ENCODE measurements at places on chromosomes 5 and 9.

- no peak for DNase-seq
Observed at GRCh38 chr5:115639377-115639776, 13.5 kb upstream of the TMED7 start.

- no peak for DNase-seq
Observed at GRCh38 chr5:168446983-168447619, 39.2 kb upstream of the RARS1 start.

- no peak for DNase-seq
Observed at GRCh38 chr5:58019614-58020013, 440.3 kb downstream of the PLK2 start.

GRCh38 chr9:757246-757881 lies 84.1 kb upstream of the DMRT1 start:
- peak; percentile 46 for DNase-seq

DNA sequence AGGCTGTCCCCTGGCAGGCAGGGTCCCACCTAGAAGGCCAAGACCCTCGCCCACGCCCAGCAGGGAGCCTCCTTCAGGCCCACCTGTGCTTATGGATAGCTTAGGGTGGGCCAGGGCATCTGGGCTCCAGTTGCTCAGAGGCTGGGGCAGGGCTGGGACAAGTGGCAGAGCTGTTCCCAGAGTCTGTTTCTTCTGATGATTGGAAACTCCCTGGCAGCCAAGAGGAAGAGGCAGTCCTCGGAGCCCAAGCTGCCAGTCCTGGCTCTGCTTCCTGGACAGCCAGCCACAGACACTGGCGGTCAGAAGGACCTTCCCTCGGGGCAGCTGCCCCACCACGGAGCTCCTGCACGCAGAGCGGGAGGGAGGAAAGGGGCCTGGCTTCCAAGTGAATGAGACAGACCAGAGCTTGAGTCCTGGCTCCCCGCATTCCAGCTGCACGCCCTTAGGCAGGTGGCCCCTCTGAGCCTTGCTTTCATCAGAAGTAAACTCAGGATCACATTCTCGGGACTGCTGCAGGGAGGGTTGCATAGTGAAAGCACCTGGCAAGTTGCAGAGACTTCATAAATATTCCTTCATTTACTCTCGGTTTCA lies 37.9 kb upstream of the GABRP start:
- DNase-seq = no peak

DNA sequence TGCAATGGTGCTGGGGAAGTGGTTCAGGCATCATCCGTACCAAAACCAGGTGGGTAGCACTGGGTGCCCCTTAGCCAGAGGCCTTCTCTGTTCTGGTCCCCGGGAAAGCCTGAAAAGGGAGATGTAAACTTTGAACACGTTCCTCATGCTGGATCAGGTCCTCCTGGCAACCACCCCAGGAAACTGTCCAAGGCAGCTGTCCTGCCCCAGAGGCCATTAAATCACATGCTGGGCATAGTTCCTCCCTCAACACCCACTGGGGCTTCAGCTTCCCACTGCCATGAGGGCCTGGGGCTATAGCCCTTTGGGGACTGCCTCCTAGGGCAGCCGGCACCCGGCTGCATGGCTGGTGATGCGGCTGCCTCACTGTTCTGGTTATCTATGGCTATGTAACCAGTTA lies 228.9 kb upstream of the MVB12B start:
- DNase-seq = no peak

DNA sequence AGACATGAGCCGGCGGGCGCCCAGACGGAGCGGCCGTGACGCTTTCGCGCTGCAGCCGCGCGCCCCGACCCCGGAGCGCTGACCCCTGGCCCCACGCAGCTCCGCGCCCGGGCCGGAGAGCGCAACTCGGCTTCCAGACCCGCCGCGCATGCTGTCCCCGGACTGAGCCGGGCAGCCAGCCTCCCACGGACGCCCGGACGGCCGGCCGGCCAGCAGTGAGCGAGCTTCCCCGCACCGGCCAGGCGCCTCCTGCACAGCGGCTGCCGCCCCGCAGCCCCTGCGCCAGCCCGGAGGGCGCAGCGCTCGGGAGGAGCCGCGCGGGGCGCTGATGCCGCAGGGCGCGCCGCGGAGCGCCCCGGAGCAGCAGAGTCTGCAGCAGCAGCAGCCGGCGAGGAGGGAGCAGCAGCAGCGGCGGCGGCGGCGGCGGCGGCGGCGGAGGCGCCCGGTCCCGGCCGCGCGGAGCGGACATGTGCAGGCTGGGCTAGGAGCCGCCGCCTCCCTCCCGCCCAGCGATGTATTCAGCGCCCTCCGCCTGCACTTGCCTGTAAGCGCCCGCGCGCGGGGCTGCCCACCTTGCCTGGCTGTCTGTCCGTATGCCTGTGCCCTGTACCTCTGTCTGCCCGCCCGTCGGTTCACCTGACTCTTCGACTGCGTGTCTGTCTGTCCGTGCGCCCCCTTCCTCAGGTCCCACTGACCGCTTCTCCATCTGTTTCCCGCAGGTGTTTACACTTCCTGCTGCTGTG lies 412 bp downstream of the FGF18 start:
- no peak for DNase-seq

GRCh38 chr9:135492886-135493669 lies 7.4 kb upstream of the MRPS2 start:
- no peak for DNase-seq

DNA sequence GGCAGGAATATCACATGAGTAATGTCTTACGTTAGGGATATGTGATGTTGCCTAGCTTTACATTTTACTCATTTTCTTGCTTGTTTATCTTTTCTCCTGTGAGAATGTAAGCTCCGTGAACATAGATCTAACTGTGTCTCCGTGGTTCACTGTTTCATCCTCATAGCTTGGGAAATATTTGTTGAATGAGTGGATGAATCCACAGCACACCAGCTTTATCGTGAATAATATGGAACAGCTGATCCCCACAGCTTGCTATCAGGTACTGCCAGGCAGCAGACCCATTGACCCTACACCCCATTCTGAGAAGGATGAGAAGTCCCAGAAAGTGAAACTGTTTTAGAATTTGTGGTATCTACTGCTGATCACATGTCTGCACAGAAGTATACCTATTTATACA lies 106.8 kb upstream of the FBN2 start:
- DNase-seq = no peak

DNA sequence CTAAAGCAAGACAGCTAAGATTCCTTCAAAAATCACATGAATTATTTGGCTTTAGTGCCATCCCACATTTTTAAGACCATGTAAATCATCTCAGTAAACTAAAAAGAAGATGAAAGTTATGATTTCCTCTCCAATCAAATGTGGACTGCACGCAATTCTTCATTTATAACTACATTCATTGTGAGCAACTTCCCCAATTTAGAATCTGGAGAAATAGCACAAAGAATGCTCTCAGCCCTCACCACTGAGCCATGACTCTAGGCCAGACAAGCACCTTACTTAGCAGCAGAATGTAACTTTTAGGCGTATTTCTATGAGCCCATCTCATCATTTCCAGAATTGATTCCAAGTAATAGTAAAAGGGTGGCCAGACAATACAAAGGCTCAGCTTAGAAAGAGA lies 616.6 kb downstream of the TLE1 start:
- no peak for DNase-seq

GRCh38 chr9:84349671-84350070 lies 9.1 kb upstream of the SLC28A3 start:
- DNase-seq = no peak

- DNase-seq = no peak
Observed at GRCh38 chr9:132003319-132003704, 76.4 kb downstream of the MED27 start.

DNA sequence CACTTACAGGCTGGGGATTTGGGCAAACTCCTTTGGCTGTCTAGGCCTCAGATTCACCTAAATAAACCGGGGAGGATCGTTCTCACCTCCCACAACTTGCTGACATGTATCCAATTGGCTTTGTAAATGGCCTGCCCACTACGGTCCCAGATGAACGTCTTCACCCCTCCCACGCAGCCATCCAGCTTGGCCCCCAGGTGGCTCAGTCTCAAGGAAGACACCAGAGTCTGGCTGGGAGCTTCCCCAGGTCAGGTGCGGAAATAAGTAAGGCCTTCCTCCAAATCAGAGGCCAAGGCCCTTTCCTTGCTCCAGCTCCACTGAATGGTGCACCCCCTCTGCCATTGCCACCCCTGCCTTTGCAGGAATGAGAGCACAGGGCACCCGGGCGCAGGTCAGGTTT lies 11.4 kb downstream of the CIZ1 start:
- no peak for DNase-seq

- DNase-seq = no peak
Observed at GRCh38 chr9:113781896-113782295, 94.2 kb upstream of the ZNF618 start.

DNA sequence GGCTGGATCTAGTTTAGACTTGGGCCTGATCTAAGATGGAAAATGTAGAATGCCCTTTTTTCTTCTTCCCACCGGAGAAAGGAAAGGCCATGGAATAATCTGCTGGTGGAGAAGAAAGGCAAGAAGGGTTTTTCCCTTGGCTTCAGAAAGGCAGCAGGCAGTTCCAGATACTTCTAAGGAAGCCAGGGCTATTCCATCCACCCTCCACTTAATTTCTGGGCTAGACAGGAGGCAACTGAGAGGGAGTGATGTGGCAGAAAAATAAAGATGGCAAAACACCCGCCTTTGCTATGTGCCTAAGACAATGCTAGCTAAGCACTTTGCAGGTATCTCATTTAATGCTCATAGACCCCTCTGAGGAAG lies 9.9 kb downstream of the MYOZ3 start:
- DNase-seq = no peak

DNA sequence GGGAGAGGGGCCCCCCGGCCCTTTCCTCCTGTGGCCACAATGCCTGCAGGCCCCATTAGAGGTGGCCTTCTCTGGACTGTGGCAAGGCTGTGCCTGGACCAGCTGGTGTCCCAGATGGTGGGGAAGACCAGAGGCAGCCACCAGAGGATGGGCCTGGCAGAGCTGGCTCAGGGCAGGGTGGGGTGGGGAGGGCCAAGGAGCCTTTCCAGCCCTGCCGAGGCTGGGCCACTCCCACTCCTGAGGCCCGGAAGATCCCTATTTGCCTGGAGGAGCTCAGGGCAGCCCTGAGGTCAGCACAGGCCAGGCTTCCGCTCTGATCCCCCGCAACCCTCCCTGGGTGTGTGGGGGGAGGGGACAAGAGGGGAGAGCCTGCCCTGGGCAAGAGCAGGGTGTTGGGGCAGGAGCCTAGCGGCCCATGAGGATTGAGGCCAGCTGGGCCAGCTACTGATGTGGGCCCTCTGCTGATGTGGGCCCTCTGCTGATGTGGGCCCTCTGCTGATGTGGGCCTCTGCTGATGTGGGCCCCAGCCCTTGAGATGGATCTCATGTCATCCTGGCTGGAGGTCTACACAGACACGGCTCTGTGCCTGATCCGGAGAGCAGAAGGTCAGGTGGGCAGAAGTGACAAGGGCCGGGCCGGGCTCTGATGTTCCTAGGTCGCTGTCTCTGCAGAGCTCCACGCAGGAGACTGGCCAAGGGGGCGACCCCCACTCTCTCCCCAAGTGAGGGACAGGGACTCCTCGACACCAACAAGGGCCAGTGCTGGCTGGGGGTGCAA lies 6.0 kb downstream of the MRPS2 start:
- DNase-seq = no peak

DNA sequence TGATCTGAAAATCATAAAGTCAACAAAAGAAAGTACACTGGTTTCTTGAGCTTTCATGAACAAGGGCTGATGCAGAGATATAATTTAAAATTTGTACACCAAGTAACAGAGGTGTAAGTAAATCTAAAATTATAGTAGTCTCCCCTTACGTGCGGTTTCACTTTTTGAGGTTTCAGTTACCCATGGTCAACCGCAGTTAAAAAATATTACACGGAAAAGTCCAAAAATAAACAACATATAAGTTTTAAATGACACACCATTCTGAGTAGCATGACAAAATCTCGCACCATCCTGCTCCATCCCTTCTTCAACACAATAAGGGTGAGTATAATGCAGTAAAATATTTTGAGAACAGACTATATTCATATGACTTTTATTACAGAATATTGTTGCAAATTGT lies 54.4 kb downstream of the AUH start:
- DNase-seq = no peak

GRCh38 chr9:5557606-5558587 lies 47.6 kb downstream of the PDCD1LG2 start:
- DNase-seq = no peak

DNA sequence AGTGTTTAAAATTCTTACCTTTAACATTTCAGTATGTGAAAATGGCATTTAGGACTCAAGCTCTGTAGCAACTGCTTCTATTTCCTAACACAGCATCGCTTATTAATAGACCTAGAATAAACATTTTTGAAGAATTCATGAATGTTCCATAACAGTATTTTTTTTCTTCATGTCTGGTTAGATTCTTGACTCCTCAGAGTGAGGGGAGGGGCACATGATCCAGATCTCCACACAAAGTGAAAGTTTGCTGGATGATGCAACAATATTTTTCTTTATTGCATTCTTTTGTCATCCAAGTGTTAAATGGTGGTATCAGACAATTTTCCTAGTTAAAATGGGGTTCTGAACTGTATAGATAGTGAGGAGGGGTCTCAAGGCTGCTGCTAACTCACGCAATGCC lies 130.8 kb upstream of the MAN2A1 start:
- no peak for DNase-seq

- DNase-seq = peak; percentile 88
Observed at GRCh38 chr9:75001719-75002421, 26.2 kb downstream of the CARNMT1 start.

DNA sequence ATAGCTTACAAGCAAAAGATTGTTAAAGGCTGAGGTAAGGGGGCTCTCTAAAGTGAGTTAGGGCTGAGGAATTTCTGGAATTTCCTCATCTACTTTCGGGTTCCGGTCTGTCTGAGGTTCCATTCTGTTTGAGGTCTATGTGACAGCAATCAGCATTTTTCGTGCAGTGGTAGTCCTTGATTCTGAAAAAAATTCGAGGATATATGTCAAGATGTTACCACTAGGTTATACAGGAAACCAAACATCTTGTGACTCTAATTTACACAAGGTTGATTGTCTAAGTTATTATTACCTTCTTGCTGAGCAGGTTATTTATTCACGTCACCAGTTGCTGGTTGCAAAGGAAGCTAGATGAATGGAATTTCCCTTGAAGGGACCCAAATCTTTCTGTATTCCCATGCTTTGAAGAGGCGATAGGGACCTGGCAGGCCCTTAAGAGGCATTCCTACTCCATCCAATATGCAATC lies 35.2 kb downstream of the RLN2 start:
- DNase-seq = no peak

DNA sequence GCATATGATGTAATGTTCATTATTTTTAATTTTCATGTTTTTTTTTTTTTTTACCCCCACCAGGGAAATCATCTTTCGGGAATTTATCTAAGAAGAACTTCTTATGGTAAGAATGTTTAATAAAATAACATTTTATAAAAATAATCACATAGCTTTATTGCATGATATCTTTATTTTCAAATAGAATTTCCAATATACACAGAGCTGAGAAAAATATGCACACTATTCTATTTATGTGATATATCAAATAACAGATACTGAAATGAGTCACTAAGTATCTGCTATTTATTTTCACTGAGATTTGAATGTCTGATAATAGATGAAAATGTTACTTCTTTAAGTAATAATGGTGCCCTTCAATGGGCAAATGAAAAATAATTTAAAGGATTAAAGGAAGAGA lies 1217.3 kb downstream of the MAT2B start:
- DNase-seq = no peak

GRCh38 chr5:144487761-144488160 lies 317.1 kb downstream of the KCTD16 start:
- no peak for DNase-seq

- DNase-seq = no peak
Observed at GRCh38 chr9:22373636-22374035, 73.0 kb upstream of the DMRTA1 start.

Measured in NAMALWA (cell line).